ENCODE measurements at places on chromosomes 6 and 20.

- DNase-seq = no peak
These were observed 1.1 kb upstream of the BEND6 start for GRCh38 chr6:56953597-56954402.

- DNase-seq = no peak
These were observed 45.7 kb upstream of the TPD52L1 start for GRCh38 chr6:125107896-125108295.

- no peak for DNase-seq
These were observed 32.4 kb downstream of the PHACTR1 start for GRCh38 chr6:12748815-12749521.

DNA sequence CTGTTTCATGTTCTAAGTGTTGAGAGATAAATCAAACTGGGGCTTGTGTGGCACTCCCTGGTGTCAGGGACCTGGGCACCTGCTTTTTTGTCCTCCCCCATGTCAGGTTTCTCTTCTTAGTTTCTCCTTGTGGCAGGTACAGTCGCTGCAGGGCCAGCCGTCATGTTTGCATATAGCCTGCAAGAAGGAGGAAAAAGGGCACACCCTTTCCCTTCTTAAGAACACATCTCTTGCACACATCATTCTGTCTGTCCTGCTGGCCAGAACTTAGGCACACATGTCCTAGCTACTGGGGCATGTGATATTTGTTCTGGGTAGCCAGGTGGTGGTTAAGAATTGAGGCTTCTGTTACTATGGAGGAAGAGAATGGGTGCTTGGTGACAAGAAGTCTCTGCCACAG, 27.9 kb downstream of the CDC5L start:
- DNase-seq = no peak

DNA sequence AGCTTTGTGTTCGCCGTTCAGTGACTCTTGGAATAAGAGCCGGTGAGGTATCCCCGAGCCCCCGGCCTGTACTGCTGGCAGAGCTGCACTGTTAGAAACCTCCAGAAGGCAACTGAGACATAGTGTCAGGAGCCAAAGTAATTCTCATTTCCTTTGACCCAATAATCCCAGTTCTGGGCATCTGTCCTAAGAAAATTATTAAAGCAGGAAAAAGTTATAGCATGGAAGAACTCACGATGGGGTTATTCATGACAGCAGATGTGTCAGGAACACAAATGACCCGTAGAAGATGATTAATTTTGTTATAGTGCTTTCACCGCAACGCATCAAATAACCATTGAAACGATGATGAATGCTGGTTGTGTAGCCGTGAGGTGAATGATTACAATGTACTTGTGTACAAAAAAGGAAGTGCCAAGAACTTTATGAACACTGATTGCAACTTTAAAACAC, 20.3 kb downstream of the CYP21A2 start:
- DNase-seq = no peak

GRCh38 chr20:21096321-21097043, 9.7 kb downstream of the LINC00237 start:
- DNase-seq = no peak

- DNase-seq = no peak
These were observed 109.3 kb upstream of the EYA4 start for GRCh38 chr6:133131621-133132465.

DNA sequence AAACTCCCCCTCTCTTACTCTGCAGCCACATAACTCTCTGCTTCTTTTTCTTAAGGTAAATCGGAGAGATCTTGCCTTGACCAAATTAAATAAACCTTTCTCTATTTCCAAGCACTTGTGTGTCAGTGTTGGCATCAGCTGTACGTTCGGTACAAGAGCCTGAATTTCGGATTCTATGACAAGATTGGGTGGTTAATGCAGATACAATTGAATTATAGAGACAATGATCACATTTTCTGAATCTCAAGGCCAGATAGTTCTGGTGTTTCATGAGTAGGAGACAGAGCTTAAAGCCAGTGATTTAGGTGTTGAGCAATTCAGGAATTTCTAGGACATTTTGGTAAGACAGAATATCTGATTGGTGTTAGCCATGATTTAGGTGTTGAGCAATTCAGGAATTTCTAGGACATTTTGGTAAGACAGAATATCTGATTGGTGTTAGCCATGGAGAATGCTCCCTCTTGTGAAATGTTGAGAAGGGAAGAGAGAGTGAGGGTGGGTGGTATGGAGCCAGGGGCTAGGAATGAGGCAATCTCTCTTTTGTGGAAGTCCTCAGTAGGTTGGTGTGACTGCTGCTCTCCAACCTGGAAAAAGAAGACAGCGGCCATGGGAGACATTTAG, 5.1 kb downstream of the SPINT3 start:
- no peak for DNase-seq

- no peak for DNase-seq
These were observed 6.5 kb upstream of the RNF24 start for GRCh38 chr20:4021906-4022305.

GRCh38 chr20:46365487-46366220, 40.8 kb downstream of the ELMO2 start:
- DNase-seq = no peak

DNA sequence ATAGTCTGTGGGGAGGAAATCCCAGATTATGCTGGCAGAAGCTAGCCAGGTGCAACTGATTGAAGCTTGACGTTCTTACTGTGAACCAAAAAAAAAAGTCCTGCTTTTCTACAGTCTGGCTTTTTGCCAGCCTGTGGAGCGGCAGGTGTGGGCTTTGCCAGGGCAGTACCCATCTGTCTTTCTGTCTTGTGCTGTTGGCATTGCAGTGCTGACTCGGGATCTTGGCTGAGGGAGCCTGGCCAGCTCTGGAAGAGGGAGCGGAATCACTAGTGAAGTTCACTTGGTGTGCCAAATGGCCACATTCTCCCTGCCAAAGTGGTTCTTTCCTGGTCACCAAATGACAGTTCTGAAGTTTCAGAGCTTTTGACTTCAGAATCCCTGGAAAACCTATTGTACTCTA, 5.0 kb downstream of the KIF3B start:
- no peak for DNase-seq

- no peak for DNase-seq
These were observed 346.3 kb downstream of the BMP2 start for GRCh38 chr20:7113577-7114466.

GRCh38 chr6:166766769-166767168, 139.7 kb upstream of the RPS6KA2 start:
- no peak for DNase-seq

DNA sequence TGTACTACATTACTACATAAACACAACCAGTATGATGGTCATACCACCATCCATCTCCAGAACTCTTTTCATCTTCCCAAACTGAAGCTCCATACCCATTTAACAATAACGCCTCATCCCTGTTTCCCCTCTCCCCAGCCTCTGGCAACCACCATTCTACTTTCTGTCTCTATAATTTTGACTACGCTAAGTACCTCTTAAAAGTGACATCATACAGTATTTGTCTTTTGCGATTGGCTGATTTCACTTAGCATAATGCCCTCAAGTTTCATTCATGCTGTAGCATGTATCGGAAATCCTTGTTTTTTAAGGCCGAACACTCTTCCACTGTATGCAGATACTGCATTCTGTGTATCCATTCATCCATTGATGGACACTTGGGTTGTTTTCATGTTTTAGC, 29.7 kb downstream of the GABRR1 start:
- no peak for DNase-seq

DNA sequence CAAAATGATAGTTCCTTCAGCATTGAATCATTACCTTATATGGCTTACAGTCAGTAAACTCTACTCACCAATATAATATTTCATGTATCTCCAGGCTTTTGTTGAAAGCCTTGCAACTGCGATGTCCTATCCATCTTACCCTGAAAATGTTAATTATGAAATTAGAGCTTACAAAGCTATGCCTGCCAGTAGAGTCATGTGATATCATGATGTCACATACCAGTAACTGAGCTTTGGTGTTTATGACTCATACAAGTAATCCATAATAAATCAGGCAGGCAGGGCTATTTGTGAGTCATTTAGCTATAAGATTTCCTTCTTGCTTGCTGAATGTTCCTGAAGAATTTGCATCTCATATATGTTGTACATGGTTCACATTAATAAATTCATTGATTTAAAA, 44.9 kb upstream of the FAM83B start:
- no peak for DNase-seq

All from natural killer cell treated with Interleukin-12 subunit alpha and Interleukin-12 subunit beta and Interleukin-15 and Interleukin-18, amount 100 ng/mL, for 72 hours (primary cell).